ENCODE measurements at places on chromosomes 16 and 17.

GRCh38 chr17:16243801-16244567, 27.0 kb downstream of the PIGL start:
- DNase-seq = peak; percentile 16

- no peak for DNase-seq
These were observed 243.9 kb upstream of the MYOCD start for GRCh38 chr17:12421646-12422306.

DNA sequence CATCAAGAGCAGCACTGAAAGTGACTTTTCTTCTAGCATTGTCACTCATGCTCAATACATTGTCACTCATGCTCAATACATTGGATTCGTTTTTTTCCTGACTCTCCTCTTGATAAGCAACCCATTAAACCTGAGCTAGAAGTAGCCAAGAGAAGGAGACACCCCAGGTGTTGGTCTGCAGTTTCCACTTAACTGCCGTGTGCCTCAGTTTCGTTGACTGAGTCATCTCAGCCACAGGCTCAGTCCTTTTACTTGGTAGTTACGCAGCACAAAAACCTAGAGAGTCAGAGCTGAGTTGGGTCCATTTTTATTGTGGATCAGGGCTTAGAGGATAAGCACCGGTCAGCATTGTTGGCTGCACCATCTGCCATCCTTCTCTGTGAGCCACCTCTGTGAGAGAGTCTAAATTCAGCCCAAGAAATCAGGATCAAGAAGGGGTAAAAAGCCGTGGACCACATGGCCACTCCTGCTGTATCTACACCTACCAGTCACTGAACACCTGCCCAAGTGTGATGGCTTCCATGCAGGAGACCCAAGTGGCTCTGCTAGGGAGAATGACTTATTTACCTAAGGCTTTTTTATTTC, 11.3 kb downstream of the GINS2 start:
- no peak for DNase-seq

- DNase-seq = peak; percentile 39
These were observed at the start of gene B4GALNT2 for GRCh38 chr17:49132699-49133364. Gene B4GALNT2, plus strand, starts transcription at chr17:49132769. Its CDS starts 24 bp downstream, at chr17:49132793.

DNA sequence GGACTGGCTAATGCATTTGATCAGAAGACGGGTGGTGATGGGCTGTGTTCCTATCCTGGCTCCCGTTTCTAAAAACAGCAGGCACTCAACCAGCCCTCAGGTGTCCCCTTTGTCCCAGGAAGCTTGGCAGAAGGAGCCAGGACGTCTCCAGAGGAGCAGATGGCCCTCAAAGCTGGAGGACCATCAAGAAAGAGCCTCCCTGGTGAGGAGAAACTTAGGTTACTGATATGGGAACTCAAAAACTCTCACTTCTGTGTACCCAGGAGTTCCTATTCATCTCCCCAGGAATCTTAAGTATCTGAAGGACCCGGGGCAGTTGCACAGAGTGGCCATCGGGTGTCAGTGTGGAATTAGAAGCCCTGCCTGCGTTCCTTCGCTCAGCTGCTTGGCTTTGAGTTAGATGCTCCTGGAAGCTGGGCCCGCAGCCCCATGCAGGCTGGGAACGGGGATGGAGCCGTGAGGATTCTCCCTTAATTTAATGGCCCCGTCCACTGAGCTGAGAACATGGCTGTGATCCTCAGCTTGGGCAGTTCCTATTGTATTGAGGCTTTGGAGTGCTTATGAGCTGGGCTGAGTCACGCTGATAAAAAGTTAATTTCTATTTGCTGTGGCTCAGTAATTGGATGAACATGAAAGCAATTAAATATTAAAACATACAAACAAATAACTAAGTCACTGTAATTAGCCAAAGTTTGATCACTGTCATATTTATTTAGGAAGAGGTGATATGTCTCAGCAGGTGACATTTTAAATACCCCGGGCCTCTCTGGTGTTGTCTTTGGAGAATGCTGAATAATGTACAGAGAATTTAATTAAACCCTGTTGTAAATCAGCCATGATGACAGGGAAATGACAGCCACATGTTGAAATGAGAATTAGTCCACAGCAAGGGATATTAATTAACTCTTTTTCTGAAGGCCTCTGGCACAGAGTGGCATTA, 402.1 kb downstream of the SEC14L1 start:
- DNase-seq = peak; percentile 94

- peak; percentile 71 for DNase-seq
These were observed 4.7 kb downstream of the VASN start for GRCh38 chr16:4376126-4376892.

DNA sequence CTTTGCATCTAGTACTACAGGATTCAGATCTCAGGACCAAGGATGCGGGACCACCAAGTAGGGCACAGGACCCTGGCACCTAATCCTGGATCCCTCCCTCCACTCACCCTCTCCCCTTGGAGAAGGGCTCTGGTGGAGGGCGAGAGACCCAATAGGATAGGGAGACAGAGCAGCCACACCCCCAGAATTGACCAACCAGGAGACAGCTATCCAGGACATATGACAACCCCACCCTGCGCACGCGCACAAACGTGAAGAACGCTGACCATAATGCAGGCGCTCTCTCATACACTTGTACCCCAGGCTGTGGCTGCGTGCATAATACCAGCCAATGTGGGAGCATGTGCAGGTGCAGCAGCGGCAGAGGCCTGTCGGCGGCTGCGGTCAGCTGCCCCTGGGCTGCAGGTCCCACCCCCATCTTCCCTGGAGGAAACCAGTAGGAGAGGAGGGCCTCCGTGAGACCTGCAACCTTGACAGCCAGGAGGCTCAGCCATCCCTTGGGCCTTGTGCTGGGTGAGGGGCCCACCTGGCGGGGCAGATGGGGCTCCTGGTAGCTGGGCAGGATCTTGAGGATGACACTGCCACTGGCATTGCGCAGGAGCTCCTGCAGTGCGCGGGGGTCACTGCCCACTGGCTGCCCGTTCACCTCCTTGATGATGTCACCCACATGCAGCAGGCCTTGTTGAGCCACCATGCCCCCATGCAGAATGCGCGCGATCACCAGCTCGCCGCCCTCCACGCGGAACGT, 25.4 kb downstream of the MPP2 start:
- no peak for DNase-seq

GRCh38 chr17:20315821-20316220, 151.5 kb downstream of the LGALS9B start:
- no peak for DNase-seq

- DNase-seq = no peak
These were observed 10.9 kb downstream of the SMCR8 start for GRCh38 chr17:18326039-18326438.

DNA sequence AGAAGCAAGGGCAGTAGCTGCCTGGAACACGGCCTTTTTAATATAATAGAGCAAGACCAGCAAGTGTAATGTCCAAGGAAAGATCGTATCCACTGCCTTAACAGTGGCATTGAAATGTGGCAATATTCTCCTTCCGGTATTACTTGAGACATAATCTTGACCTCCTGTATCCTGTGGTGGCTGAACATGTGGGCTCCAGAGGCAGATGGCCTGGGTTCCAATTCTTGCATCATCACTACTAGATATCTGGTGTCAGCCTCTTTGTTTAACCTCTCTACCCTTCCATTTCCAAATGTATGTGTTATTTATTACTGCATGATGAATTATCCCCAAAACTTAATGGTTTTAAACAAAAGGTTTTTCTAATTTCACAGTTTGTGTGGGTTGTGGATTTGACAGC, 3.5 kb upstream of the CDYL2 start:
- no peak for DNase-seq

- DNase-seq = peak; percentile 22
These were observed 486.5 kb downstream of the CDH13 start for GRCh38 chr16:83113317-83113716.

DNA sequence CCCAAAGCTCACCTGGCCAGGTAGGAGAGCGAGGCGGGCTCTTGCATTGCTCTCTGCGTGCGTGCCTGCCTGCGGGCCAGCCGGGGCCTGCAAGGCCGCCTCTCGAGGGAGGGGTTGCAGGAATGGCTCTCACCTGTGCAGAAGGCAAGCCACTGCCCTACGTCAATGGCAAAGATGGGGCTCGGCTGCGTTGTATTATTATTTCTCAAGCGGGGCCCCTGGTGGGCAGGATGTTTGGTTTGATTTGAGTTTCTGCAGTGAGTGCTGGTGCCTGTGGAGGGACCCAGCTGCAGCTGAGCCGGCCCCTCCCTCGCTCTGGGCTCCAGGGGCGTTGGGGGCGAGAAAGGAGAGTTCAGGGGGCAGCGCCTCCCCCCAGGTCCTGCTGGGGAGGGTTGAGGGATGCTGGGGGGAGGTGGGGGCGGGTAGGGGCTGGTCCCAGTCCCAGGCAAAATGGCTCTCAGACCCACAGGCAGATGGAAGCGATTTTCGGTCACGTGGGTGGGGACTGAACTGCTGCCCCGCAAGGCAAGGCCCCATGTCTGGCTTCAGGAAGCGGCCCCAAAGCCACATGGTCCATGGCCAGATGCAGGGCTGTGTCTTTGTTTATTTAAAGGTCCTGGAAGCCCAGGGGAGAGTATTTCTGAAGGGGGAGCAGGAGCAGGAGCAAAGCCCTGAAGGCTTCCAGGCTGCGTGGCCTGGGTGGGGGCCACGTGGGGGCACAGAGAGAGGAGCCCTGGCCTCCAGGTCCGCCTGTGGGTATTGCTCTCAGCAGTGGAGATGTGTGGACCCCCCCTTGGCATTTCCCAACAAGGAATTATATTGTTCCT, 338.8 kb downstream of the SEC14L1 start:
- DNase-seq = peak; percentile 95

GRCh38 chr17:48348352-48348751, 81.7 kb downstream of the SKAP1 start:
- no peak for DNase-seq

All from SK-N-SH (cell line).